Inflammatory macrophage (primary cell): ENCODE measurements at places on chromosomes 4 and X.

DNA sequence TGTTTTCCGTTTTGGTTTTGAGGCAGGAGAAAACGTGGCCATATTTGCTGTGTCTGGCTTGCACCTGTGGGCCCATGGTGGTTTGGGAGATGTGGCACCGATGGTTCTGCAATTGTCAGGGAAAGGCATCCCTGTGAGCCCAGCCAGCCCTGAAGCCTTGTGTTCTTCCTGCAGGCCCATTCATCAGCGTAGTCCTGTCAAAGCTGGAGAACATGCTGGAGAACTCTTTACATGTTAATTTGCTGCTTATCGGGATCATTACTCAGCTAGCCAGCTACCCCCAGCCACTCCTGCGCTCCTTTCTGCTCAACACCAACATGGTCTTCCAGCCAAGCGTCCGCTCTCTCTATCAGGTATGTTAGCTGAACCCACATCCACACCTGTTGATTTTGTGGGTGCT is 104.7 kb downstream of the GATB start:
- DNase-seq = no peak

DNA sequence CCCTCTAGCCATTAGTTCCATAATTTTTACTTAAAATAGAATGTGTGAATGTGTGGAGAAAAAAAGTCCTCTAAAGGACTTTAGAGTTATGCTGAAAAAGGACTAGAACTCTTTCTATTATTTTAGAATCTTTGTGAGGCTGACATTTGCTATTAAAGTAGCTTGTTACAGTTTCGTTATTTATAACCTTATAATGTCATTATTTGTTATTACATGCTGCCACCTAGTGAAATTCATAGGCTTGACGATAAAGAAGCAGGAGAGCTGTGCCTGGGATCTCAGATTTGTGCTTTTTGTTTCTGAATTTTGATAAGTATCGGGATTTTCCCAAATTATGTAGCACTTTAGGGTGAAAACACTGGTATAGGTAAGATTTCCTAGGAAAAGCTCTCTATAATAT is 38.5 kb upstream of the TAPT1 start:
- DNase-seq = peak; percentile 81

DNA sequence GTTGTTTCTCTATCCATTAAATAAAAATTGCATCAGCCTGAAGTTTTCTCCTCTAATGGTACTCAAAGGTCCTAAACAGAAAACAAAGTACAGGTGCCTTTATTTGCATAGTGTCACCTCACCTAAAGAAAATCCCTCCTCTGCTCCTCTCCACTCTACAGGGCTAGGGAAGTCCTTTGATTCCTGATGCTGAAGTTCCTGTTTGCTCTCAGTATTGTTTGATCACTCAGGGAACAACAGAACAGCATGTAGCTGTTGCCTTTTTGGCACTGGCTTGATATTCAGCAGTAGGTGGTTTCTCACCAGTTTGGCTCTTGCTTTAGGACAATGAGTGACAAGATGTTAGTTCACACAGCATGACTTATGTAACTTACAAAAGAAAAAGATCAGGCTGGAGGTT is 156.2 kb upstream of the SLC7A11 start:
- DNase-seq = peak; percentile 52

DNA sequence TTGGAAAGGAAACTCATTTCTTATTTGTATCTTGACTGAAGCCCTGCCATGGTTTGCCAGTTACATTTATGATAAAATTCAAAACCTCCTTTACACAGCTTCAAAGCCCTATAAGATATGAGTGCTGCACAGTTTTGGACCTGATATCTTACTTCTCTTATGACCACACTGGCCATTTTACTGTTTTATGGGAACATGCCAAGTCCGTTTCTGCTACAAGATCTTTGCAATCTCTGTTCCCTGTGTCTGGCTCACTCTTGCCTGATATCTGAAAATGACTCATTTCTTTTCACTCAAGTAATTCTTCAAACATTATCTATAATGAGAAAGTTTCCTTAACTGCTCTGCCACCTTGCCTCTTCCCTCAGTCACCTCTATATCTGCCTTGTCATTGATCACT is 247.3 kb downstream of the SPOCK3 start:
- no peak for DNase-seq

DNA sequence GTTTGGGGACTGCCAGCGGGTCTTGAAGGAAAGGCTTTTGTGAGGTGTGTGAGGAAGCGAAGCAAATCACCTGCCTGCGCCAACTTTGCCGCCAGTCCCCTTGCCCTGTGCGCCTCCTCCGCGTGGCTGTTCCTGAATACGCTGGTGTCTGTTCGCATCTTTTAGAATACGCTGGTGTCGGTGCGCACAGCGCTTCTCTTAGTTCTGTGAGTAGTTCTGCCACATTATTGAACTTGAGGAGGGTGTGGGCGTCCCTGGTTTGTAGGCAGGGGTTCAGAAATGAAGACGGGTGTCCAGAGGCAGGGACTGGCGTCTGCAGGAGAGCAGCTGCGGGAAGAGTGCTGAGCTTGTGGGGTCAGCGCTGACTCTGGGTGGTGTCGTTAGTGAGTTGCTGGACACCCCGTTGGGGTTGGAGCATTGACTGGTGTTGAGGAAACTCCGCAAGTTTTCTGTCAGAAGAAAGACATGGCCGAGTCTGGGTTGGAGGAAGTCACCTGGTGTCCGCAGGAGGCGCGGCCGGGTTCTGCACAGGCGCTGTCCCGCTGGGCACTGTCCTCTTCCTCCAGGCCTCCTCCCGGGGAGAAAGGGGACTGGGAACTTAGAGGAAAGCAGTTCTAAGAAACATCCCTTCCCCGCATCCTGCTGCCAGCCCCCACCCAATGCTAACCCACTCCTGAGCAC is 930 bp downstream of the ZNF718 start:
- peak; percentile 64 for DNase-seq

GRCh38 chr4:143336781-143337599 is at the start of gene GAB1:
Gene GAB1, plus strand, starts transcription at chr4:143336876. Its CDS starts 313 bp downstream, at chr4:143337189.
- DNase-seq = no peak

DNA sequence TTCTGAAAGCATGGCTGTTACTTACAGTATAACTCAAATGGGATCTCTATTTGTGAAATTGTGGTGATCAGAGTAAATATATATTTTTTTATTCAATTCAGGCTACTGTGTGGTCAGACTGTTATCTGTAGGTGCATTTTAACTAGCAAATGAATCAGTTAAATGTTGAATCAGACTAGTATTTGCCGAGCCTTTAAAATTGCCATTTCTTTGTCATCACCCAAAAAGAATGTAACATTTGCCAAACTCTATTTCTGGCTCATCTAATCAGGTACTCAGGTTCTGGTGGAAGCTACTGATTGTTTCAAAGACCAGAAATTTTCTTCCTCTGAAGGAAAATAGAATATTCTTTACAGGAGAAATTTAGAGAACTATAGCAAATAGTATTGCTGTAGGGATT is 1.8 kb upstream of the NAA15 start:
- no peak for DNase-seq

DNA sequence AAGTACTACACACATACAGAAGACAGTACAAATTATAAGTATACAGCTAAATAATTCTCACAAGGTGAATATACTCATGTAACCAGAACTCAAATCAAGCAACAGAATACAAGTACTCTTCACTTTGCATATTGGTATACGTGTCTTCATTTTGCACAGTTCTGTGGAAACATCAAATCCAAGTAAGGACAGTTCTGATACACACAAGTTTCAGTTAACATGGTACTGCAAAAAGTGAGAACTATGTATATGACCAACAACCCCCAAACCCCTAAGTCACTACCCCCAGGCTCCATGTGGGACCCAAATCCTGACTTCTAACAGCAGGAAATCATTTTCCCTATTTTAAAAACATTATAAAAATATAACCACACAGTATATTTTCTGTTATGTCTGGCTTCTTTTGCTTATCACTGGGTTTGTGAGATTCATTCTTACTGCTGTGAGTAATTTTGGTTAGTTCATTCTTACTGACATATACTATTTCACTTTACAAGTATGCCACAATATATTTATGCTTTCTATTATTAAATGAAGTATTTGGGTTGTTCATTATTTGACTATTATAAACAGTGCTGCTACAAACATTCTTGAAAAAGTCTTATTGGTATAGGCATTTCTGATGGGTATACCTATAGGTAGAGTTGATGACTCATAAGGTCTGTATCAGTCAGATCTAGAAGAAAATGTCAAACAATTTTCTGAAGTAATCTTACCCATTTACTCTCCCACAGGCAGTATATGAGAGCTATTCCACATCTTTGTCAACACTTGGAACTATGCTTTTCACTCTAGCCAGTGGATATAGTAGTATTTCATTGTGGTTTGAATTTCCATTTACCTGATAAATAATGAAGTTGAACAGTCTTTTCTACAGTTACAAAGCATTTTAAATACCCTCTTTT is 47.0 kb downstream of the SCLT1 start:
- no peak for DNase-seq

DNA sequence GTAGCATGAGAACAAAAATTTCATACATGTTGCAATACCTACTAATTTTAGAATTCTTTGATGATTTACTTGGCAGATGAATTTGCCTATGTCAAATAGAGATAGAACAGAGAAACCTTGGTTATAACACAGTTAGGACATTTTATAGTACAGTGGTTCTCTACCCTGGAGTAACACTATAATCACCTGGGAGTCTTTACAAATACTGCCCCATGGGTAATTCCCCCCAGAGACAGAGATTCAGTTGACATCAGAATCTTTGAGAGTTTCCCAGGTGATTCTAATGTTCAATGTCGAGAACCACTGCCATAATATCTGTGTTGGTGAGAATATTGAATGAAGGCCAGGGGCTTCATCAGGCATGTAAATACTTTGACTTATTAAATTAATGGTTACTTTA is 401.3 kb upstream of the NDST4 start:
- no peak for DNase-seq

GRCh38 chr4:58564695-58565475 is 1454.7 kb upstream of the IGFBP7 start:
- no peak for DNase-seq
